ENCODE measurements at places on chromosomes 3 and 15.

DNA sequence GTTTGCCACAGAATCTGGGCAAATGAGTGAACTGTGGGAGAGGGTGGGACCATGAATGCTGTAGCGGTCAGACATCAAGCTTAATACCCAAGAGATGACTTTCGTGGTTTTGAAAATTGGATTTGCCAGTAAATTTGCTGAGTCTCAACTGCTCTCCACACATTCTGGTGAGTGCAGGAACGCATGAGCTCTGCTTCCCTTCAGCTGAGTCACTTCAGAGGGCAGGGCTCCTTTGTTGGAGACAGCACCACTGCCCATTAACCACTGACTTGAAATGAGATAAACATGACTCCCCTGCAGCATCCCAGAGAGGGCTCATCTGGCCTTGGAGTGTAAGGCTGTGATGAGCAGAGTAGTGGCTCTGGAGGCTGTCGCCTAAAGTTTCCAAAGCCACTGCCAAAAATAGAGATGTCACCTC is 22.6 kb downstream of the RARRES1 start:
- no peak for DNase-seq

DNA sequence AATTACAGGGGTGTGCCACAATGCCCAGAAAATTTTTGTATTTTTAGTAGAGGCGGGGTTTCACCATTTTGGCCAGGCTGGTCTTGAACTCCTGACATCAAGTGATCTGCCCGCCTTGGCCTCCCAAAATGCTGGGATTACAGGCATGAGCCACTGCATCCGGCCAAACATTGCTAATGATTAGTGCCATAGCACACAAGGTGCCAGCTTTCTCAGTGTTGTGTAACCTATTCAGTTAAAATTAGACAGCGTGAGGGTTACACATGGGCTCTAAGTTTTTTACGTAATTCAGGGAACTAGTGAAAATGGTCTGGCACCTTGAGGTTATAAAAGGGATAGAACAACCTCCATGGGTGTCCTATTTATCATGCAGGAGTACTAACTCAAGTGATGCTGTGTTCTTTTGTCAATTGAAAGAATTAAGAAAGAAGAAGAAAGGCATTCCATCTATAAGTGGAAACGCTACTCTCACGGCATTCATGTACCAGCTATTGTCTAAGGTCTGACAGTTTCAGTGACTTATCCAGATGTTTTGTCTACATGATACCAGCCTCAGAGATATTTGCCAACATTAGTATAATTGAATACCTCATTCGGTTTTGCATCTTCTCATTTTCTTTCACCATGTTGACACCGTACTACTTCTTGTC is 84.7 kb downstream of the EOMES start:
- DNase-seq, result no peak

GRCh38 chr15:55170361-55170760 is 26.4 kb downstream of the RSL24D1 start:
- DNase-seq, result no peak

GRCh38 chr3:1355691-1356090 is 262.9 kb downstream of the CNTN6 start:
- DNase-seq, result no peak

DNA sequence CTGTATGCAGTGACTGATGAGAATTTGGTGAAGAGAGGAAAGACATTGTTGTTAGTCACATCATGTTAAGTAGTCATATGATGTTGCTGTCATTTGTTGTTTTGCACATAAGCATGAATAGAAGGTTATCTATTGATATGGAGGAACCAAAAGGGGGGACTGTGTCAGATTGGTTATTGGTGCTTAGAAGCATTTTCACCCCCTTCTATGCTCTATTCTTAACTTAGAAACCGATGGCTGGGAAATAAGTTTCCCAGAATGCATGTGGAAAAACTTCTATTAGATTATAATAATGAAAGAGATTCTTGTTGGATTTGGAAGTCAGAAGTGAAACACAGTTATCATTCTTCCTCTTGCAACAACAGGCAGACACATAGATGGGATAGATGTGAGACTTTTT is 33.2 kb upstream of the CADM2 start:
- DNase-seq, result no peak

- no peak for DNase-seq
Measured at GRCh38 chr3:172129498-172129849, 90.1 kb downstream of the FNDC3B start.

DNA sequence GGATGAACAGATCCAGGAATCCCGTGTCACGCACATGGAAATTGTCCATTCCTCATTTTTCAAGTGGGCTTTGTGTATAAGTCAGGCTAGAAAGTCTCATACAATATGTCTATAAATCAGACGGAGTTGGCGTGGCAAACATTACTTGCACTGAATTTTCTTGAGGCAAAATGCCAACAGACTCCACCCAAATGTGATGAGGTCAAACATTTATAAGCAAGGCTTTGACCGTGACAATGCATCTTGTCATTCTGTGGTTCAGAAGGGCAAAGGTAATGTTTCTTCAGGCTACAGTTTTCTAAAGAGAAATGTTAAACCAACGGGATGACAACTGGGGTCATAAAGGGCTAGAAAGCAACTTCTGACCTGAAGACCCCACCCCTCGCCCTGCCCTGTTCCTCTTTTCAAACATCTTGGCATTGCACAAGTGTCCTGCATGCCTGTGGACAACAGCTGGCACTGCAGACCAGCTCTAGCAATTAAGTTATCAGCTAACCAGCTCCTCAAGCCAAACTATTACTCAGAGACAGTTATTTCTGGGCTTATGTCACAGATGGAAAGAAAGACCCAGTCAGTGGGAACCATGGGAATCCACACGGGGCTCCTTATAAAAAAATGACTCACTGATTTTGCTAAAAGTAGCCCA is 36.5 kb upstream of the SPTBN5 start:
- no peak for DNase-seq

DNA sequence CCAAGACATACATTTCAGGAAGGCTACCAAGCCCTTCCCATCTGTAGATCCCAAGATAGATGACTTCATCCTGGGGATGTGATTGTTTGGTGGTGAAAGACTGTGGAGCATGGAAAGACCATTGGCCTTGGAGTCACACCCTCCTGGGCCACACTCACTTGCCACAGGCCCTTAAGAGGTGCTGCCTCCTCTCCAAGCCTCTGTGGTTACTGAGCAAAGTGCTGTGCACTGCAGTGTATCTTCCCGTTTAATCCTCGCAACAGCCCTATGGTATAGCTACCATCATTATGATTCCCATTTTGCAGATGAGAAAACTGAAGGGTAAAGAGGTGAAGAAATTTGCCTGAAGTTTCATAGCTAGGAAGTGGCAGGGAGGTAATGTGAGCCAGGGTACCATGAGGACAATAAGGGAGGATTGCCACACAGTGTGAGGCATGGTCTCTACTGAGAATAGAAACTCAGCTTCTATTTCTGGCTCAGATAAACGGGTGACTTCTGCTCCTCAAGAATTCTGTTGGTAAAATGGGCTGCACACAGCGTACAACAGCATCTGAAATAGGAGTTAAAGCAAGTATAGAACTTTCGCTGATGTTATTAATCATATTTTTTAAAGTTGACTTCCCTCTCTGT is 23.9 kb upstream of the RHO start:
- no peak for DNase-seq

GRCh38 chr3:46629551-46630517 is 17.5 kb downstream of the FAM240A start:
- DNase-seq, result peak; percentile 70

GRCh38 chr3:48598323-48599076 is 3.4 kb upstream of the COL7A1 start:
- DNase-seq, result no peak

DNA sequence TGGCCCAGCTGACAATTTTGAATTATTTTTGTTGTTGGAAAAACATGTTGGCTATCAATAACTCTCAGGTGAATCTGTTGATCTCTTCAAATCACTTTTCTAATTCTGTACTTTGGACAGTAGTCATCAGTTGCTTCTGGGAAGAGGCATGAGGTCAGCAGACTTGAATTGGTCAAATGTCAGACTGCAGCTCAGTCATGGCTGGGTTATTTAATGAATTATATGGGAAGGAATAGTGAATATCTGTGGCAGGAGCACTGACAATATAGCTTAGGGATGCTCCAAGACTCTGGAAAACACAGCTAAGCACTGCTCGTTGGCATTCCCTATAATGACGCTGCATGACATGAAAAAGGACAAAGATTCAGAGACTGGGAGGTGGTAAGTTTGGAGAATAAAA is 98.8 kb upstream of the GAP43 start:
- no peak for DNase-seq

DNA sequence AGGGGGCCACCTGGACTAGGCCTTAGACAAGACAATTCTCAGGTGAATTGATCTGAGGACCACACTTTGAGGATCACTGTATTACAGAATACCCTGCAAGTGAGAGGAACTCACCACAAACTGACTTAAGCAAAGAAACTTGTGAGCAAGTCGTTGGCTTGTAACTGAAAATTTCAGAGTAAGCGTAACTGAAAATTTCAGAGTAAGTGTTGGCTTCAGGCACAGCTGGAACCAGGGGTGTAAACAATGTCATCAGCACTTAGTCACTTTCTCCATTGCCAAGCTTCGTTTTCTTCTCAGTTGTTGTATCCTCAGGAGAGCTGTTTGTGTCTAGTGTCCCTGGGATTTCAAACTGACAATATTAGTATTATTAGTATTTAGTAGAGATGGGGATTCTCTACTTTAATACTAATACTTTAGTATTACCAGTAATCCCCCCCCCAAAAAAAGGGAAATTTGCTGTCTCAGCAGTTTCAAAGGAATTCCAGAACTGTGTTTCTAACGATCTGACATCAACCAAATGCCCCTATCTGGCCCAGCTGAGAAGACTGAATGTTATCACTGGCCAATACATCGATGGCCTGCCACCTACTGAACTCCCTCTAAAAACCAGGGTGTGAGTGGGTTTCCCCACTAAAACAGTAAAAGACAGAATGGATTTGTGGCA is 474.4 kb downstream of the NTRK3 start:
- no peak for DNase-seq

- DNase-seq, result no peak
Measured at GRCh38 chr3:183466575-183466974, 38.2 kb upstream of the MCF2L2 start.

GRCh38 chr3:184583578-184584451 is 22.2 kb downstream of the EPHB3 start:
- DNase-seq, result no peak

DNA sequence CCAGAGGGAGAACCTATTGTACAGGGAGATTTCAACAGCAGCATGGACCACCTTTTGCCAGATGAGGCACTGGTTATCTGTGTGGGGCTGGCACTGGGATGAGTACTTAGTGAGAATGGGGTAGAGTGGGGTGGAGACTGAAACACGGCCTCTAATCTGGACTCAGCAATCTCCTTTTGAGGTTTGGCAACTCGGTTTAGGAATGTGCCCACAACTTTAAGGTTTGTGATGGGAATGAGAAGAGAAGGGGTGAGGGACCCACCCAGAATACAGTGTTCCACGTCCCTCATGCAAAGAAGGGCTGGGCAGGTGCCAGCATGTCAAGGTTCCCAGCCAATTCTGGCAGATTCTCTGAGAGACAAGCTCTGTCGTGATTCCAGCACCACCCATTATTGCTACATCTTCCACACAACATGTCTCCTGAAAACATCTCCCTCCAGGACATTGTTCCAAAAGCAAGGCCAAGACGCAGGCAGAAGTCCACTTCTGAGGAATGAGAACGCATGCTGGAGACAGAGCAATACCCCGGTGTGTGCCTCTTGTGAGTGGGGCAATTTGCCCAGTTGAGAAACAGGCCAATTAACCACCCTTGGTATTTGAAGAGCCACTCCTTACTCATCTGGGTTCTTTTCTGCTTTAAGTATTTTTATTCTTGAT is 37.5 kb upstream of the CCR4 start:
- no peak for DNase-seq

DNA sequence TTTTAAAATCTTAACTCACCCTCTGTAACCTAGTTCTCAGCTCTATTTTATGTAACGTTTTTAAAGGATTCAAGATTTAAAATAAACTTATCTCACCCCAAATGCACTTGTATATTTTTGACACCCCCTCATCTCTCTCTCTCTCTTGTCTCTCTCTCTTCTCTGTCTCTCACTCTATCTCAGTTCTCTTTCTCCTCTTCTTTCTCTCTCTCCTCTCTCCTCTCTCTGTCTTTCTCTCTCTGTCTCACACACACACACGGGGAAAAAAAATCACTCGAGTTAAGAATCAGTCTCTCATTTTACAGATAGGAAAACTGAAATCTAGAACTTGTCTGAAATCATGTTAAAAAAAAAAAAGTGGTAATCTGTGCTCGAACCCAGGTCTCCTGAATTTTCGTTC is 108.5 kb downstream of the LPP start:
- DNase-seq, result no peak

GRCh38 chr15:94177112-94177511 is 54.2 kb upstream of the MCTP2 start:
- no peak for DNase-seq

GRCh38 chr3:2837239-2837638 is 272.9 kb downstream of the IL5RA start:
- no peak for DNase-seq

- no peak for DNase-seq
Measured at GRCh38 chr3:36397841-36398240, 17.5 kb downstream of the STAC start.
